ENCODE measurements at places on chromosomes 11 and 22.

- no peak for DNase-seq
Measured at GRCh38 chr11:110431051-110431672, 1.4 kb downstream of the FDX1 start.

GRCh38 chr22:38257181-38257580 is 15.6 kb downstream of the TMEM184B start:
- DNase-seq: no peak

DNA sequence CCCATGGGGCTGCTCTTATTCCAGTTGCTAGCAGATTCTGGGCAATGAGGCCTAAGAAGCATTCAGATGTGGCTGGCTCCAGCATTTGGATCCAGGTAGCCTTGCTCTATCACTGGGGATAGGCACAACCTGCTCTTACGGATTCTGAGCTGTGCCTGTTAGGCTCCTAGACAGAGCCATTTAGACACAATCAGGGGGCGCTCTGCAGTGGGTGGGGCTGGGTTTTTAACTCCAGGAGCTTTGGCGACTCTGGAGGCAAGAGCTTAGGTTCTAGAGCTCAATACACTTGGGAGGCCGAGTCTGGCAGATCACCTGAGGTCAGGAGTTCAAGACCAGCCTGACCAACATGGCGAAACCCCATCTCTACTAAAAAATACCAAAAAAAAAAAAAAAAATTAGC is 32.0 kb downstream of the KCNC1 start:
- DNase-seq: no peak

DNA sequence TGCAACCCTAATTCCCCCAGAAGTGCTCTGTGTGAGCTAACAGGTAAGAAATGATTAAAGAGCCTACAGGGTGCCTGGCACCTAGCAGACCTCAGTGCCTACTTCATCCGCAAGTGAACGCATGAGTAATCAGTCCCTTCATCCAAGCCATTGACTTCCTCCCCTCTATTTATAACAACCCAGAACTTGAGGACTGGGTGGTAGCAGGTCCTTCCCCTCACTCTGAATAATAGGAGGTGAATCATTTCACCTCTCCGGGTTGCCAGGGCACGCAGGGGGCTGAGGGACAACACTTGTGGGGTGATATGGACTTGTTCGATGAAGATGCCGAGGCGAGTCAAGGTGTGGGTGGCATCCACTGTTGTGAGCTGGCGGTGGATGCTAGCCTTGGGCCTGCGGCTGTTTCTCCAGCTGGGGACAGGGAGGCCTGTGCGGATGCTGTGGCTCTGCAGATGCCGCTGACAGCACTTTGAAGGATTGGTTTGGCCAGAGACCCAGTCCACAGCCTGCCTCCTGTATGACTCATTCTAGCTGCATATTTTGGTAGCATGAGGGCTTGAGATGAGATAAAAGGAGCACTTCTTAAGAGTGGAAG is 11.7 kb upstream of the SORL1-AS1 start:
- peak; percentile 64 for DNase-seq

DNA sequence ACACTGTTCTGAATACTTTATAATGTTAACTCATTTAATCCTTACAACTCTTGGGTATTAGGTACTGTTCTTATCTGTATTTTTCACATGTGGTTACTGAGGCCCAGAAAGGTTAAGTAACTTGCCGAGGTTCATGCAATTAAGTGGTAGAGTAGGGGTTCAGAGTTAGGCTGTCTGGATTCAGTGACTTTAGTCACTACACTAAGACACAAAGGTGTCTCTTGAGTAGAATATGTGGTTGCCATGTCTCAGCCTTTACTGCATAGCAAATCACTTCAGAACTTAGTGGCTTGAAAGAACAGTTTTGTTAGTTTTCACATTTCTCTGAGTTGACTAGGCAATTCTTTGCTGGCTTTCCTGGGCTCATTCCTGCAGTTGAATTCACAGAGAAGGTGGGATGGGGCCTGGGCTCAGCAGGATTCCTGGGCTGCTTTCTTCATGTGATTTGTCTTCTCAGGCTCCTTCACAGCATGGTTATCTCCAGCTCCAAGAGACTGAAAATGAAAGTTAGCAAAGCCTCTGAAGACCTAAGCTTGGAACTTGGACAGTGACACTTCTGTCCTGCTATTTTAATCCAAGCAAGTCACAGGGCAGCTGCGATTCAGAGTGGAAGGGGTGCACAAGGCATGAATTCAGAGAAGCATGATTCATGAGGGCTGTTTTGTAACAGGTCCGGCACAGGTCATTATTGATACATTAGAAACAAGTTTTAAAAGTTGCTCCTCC is 68.3 kb downstream of the SPECC1L start:
- DNase-seq: no peak

- no peak for DNase-seq
Measured at GRCh38 chr11:86035164-86035563, 33.7 kb downstream of the PICALM start.

- DNase-seq: no peak
Measured at GRCh38 chr11:30758012-30758411, 171.9 kb upstream of the MPPED2 start.

DNA sequence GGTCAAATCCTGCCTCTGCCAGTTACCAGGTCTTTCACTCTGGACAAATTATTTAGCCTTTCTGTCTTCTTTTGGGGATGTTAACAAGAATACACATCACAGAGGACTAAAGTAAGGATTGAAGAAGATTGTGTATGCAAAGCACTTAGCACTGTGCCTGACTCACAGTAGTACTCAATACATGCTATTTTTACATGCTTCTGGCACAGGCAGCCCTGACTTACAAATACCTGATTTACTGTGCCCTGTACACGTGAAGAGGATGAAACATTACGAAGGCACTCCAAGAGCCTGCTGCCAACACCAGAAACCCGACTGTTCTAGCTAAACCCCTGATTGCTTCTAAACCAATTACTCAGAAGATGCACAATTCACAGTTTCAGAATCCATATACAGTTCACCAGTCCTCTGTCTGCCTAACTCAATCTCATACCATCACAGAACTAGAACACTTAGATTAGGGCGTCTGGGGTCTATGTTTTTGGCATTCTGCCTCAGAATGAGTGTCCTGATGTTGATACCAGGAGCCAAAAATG is 300.9 kb upstream of the DDI1 start:
- no peak for DNase-seq

GRCh38 chr22:30704978-30705377 is 10.3 kb downstream of the OSBP2 start:
- DNase-seq: no peak

DNA sequence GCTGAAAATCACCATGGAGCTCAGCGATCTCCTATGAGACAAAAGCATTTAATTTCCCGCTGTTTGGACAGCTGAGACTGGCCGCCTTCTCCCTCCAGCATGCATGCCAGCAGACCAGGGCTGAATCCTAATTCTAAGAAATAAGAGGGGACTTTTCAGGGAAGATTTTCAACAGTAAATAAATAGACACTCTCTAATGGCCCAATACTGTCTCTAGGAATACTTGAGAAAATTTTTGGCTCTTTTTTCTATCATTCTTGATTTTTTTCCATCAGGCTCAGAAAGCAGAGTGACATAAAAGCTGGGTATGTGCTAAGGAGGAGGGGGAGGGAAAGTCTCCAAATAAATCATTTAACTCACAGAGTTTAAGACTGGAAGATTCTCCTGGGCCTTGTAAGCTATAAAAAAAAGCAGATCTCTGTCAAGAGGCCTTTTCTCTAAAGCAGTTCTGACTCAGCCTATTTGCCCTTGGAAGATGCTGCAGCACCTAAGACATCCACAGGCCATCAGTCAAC is 17.6 kb upstream of the SPON1 start:
- DNase-seq: no peak

DNA sequence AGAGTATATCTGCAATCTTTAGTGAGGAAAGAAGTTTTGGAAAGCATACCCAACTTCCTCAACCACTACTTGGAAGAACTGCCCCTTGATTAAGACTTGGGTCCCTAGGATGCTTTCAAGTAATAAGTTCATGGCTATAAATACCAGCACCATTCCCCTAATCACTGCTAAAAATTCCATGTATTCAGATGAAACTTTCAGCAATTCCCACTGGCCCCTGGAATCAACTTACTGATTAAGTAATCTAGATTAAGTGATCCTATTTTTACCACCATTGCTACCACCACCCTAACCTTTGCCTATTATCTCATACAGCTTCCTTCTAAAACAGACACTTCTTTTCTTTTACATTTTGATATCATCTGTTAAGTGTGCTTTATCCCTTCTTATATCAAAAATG is 10.5 kb downstream of the PICALM start:
- no peak for DNase-seq

- no peak for DNase-seq
Measured at GRCh38 chr11:60981515-60981914, 10.0 kb downstream of the CD6 start.

GRCh38 chr11:74434528-74434927 is 32.8 kb downstream of the KCNE3 start:
- DNase-seq: no peak

DNA sequence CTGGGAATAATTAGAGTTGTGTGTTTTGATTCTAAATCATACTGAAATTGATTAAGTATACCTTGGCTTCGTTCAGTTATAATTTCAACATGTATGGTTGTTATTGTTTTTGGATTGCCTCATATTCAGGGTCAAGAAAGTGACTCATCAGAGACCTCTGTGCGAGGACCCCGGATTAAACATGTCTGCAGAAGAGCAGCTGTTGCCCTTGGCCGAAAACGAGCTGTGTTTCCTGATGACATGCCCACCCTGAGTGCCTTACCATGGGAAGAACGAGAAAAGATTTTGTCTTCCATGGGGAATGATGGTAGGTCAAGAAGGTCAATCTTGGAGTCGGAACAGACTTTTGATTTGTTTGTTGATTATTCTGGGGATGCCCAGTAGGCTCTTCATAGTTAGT is 40.4 kb downstream of the KMT2A start:
- DNase-seq: no peak

DNA sequence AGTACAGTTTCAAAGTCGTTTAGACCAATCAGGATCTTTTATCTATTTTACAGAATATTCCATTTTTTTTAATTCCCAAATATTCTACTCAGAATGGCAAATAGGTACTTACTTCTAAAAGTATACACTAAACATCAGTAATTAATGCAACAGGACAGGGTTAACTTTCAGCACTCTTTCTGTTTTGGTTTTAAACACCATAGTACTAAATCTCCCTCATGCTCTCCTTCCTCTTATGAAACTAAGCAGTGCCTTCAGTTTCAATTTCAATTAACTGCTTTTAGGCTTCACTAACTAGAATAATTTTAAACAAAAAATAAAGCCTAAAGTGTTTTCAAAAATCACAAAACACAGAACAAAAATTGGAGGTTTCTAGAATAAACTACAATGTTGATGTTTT is 57.9 kb downstream of the NOX4 start:
- no peak for DNase-seq

GRCh38 chr22:39956932-39957664 is 3.1 kb upstream of the TMA7B start:
- DNase-seq: no peak

- DNase-seq: no peak
Measured at GRCh38 chr22:41362615-41363014, 19.1 kb upstream of the TEF start.

DNA sequence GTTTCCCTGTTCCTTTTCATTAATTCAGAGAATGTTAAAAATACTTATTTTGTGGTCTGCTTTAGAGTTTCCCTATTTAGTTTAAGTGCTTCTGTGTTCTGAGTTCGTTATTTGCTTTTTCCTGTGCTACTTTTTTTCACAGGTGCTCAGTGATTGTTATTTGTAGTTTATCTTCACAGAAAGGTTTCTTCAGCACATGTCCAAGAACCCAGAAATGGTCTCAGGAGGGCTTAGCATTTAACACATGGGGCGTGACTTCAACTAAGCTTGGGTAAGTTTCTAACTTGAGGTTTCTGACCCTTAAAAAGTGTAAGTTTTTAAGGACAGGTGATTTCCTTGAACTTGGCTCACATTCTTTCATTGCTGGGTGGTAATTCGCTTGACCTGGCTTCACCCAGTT is 157.3 kb downstream of the AASDHPPT start:
- DNase-seq: no peak

DNA sequence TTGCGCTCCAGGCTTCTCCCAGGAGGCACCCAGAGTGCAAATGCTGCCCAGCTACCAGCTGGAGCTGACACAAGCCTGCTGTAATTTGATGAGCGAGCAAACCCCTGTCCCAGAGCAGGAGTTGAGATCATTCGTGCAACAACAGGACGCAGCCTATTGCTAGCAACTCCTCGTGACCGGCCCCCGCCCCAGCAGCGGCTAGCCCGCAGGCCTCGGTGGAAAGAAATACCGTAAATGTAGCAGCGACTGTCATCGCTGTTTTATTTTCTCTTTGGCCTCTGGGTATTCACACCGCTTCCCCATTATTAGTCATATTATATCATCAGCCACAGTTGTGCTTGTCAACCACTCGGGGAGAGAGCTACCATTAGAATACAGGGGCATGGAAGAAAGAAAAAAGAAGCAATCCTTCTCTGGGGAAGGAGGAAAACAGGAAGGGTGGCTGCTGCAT is 59.2 kb upstream of the ATXN10 start:
- DNase-seq: peak; percentile 62
